Mammary microvascular endothelial cell (primary cell): ENCODE measurements at places on chromosomes 11 and 22. TPM values are rescaled to one million over a fixed set of nuclear protein-coding genes. Genes with fewer than 3 reads are reported as not detected.

The KCNQ1OT1 gene
- total RNA-seq: 0.07 and 0.10 TPM in 2 replicates

The RIMBP3C gene
- total RNA-seq: 0.05 TPM in 1 of 2 replicates, not detected in the other

The CCDC15 gene
- total RNA-seq: 4.2 and 4.4 TPM in 2 replicates

The OR5L1 gene
- total RNA-seq: not detected in 2 replicates

The FAM118B gene
- total RNA-seq: 23.8 and 30.2 TPM in 2 replicates

The DNAJB7 gene
- not detected in 2 replicates for total RNA-seq

The APOL2 gene
- total RNA-seq: 67.9 and 68.1 TPM in 2 replicates

The CNIH2 gene
- not detected in 2 replicates for total RNA-seq

The KCTD14 gene
- 1.4 and 1.6 TPM in 2 replicates for total RNA-seq

The PTDSS2 gene
- 33.6 and 52.3 TPM in 2 replicates for total RNA-seq

The TSG101 gene
- total RNA-seq: 48.3 and 68.1 TPM in 2 replicates

The CHCHD10 gene
- 8.1 and 23.5 TPM in 2 replicates for total RNA-seq

The SLC43A3 gene
- total RNA-seq: 56.3 and 68.5 TPM in 2 replicates

The MYO7A gene
- 0.69 and 0.80 TPM in 2 replicates for total RNA-seq

The ZNF215 gene
- total RNA-seq: 1.4 and 1.7 TPM in 2 replicates

The USH1C gene
- not detected in 2 replicates for total RNA-seq

The PLAAT5 gene
- not detected in 2 replicates for total RNA-seq

The LRRN4CL gene
- total RNA-seq: 0.05 TPM in 1 of 2 replicates, not detected in the other

The SPON1 gene
- total RNA-seq: 0.13 TPM in 1 of 2 replicates, not detected in the other

The SAC3D1 gene
- total RNA-seq: 28.0 and 37.5 TPM in 2 replicates

The MCM5 gene
- total RNA-seq: 110 TPM in 2 replicates
